ENCODE measurements at places on chromosomes 13 and 19.

DNA sequence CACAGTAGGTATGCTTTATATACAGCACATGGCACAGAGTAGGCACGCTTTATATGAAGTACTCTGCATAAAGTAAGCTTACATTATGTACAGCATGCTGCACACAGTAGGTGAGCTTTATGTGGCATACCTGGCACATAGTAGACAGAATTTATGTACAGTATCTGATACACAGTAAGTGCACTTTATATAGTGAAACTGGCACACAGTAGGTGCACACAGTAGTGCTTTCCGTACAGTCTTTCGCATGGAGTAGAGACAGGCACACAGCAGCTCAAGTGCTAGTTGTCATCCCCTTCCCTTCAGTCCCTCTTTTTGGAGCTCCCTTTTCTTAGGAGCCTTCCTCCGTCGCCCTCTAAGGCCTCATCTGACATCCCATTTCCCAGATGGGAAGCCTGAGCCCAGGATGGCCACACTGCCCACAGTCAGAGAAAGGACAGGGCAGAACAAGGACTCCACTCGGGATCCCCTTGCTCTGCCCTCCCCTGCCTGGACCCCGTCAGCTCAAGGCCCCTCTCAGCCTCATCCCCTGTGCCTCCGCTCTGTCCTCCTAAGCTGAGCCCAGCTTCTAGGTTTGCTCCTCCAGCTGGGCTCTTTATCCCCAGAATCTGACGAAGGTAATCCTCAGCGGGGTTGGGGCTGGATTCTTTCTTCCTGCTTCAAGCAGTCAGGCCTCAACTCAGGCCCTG, 852 bp upstream of the CYP4F12 start:
- DNase-seq, result no peak

DNA sequence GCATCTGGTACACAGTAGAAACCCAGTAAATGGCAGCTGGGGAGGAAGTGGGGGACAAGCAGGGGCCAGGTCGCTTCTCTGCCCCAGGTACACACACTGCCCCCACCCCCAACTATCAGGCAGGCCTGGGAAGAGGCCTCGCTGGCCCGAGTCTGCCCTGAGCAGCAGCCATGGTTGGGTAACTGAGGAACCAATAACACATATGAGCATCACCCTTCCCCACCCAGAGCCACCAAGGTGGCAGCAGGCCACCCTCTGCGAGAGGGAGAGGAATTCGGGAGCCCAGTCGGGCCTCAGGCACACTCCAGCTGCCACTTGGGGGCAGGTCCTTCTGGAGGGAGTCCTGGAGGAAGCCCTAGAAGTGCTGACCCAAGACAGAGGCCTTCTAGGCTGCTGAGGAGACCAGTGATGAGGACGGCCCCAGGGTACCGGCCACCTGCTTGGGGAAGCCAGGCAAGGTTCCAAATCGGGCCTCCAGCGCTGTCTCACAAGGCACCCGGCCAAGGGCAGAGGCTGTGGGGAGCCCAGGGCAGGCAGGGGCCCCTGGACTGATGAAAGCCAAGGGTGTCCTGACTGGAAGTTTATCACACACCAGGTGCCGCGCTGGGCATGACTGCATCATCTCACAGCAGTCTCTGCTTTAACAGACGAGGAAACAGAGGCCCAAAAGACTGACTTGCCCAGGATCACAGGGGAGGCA, 14.0 kb upstream of the KPTN start:
- no peak for DNase-seq

GRCh38 chr19:1411255-1412191, 4.1 kb downstream of the DAZAP1 start:
- no peak for DNase-seq

DNA sequence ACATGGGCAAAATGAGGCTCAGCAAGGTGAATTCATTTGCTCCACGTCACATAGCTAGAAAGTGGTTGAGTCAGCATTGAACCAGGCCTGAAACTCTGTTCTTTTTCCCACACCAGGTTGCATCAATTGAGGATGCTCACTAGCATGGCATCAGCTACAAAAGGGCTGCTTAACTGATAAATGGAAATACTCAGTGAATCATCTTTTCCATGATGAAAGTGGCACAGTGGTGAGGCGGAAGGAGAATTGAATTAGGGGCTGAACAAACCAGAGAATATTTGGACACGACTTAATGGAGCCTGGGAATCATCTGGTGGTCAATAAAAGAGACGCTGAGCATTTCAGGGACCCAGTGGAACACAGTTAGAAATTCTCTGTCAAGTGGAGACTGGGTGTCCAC, 320.1 kb upstream of the MAB21L1 start:
- DNase-seq, result no peak

DNA sequence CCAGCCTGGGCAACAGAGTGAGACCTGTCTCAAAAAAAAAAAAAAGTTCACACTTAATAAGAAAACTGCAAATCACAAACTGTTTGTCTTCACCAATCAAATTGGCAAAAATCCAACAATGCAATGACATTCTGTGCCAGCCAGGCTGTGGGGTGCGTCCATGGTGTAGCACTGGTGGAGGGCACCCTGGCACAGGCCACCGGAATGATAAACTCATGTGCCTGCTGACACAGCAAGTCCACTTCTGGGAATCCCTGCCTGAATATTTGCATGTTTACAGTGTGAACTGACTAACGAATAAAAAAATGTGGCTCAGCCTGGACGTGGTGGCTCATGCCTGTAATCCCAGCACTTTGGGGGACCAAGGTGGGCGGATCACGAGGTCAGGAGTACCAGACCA, 1.6 kb upstream of the LRRC25 start:
- DNase-seq, result no peak

DNA sequence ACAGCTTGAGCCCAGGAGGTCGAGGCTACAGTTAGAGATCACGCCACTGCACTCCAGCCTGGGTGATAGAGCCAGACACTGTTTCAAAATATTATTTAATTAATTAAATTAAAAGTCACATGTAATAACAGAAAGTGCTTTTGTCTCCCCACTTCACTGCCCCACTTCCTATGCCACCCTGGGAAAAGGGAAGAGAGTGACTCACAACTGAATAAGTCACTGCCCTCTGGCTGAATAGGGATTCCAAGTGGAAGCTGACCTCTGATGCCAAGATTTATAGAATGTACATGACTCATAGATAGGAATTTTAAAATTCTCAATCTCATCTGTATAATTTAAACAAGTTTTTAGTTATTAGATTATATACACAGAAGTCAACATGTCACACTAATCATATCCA, 22.2 kb upstream of the ERVV-1 start:
- no peak for DNase-seq

GRCh38 chr19:34126966-34127365, 45.3 kb upstream of the LSM14A start:
- no peak for DNase-seq

GRCh38 chr13:93235258-93236015, 8.8 kb downstream of the GPC6 start:
- no peak for DNase-seq

- no peak for DNase-seq
Observed at GRCh38 chr13:87122551-87122950, 548.6 kb upstream of the SLITRK5 start.

DNA sequence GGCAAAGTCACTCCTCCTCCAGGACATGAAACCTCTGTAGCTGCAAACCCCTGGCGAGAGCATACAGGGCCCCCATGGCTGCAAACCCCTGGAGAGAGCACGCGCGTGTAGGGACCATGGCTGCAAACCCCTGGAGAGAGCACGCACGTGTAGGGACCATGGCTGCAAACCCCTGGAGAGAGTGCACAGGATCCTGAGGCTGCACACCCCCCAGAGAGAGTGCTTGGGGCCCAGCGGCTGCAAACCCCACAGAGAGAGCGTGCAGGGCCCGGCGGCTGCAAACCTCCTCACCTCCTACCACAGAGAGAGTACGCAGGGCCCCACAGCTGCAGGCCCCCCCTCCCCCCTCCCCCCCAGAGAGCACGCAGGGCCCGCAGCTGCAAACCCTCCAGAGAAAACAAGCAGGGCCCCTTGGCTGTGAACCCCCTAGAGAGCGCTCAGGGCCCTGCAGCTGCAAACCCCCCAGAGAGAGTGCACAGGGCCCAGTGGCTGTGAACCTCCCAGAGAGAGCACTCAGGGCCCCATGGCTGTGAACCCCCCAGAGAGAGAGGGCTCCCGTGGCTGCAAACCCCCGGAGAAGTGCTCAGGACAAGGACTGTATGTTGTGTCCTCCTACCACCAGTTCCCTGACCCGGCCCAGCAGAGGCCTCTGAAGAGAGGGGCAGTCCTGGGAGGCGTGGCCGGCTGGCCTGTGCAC, 7.3 kb downstream of the ADPRHL1 start:
- DNase-seq, result no peak

DNA sequence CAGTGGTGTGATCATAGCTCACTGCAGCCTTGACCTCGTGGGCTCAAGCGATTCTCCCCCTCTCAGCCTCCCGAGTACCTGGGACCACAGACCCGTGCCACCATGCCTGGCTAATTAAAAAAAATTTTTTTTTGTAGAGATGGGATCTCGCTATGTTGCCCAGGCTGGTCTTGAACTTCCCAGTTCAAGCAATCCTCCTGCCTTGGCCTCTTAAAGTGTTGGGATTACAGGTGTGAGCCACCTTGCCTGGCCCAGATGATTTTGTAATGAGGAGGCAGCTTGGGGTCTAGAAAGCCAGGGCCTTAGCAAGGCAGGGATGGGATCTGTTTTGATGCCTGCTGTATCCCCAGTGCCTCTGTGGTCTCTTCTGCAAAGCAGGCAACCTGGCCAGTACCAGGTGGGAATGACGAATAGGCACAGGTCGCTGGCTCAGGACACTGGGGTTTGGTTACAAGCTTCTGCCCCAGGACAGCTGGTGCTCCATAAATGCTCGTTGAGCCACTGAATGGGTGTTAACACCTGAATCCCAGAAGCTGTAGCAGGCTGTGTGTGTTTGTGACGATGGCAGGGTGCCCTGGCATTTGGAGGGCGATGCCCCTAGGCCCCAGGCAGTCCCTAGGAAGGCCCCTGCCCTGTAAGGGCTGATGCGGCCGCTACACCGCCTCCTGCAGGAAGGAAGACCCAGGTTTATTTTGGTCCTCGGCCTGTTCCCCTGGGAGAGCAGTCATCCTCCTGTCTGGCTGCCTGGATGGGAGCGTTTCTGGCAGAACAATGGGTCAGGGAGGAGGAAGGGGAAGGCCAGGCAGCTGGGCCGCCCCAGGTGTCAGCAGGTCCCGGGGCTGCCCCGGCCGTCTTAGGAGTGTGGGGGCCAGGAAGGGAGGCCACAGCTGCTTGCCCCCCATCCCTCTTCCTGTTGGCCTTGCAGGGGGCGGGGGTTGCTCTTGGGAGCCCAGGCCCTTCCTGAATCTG, 8.6 kb downstream of the TNFAIP8L1 start:
- no peak for DNase-seq

- no peak for DNase-seq
Observed at GRCh38 chr13:47397739-47398138, 500.9 kb upstream of the HTR2A start.

- no peak for DNase-seq
Observed at GRCh38 chr19:14198384-14199376, 7.3 kb downstream of the ADGRL1 start.

DNA sequence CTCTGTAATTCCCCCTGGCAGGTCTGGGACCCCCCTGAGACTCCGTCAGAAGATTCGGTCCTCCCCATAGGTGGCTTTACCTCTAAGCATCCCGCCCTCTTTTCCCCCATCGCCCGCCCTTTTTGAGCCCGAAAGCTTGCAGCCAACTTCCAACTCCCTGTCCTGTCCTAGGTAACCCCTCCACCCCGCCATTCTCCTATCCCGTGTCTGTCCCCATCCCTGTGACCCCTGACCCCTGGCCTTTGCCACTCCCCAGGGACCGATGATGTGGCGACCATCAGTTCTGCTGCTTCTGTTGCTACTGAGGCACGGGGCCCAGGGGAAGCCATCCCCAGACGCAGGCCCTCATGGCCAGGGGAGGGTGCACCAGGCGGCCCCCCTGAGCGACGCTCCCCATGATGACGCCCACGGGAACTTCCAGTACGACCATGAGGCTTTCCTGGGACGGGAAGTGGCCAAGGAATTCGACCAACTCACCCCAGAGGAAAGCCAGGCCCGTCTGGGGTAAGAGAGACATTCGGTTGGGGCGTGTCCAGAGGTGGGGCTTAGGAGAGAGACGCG, 488 bp downstream of the RCN3 start:
- no peak for DNase-seq

DNA sequence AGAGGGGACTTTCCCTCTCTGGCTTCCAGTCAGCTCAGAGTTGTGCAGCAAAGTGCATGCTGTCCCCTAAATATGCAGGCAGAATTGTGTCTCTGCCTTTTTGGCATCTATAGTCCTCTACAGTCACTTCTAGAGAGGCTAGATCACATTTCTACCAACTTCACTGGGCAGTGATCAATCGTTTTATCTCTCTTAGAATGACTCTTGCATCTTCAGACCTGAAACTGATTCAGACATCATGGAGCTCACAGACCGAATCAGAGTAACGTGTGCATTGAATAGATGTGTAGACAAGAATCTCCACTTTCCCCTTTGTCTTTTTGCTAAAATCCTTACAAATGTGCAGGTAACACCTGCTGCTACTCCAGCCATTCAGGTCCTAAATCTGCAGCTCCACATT, 6.2 kb downstream of the ZNF253 start:
- DNase-seq, result no peak

- DNase-seq, result no peak
Observed at GRCh38 chr13:38819053-38819452, 132.2 kb downstream of the FREM2 start.

DNA sequence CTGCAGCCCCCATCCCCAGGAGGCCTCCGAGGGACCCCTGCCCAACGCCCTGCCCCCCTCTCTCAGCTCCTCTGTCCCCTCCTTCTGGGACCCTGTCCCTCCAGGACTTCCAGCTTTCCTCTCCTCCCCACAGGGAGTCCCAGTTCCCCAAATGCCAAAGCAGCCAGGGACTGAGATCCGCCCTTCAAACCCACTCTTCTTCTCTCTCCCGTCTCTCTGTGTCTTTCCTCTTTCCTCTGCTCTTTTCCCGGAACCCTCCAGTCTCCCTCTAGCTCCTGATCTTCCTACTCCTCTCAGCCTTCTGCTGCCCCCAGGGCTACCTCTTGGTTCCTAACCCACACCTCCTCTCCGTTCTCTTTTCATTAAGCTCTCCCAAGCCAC, 377 bp downstream of the CA11 start:
- no peak for DNase-seq

DNA sequence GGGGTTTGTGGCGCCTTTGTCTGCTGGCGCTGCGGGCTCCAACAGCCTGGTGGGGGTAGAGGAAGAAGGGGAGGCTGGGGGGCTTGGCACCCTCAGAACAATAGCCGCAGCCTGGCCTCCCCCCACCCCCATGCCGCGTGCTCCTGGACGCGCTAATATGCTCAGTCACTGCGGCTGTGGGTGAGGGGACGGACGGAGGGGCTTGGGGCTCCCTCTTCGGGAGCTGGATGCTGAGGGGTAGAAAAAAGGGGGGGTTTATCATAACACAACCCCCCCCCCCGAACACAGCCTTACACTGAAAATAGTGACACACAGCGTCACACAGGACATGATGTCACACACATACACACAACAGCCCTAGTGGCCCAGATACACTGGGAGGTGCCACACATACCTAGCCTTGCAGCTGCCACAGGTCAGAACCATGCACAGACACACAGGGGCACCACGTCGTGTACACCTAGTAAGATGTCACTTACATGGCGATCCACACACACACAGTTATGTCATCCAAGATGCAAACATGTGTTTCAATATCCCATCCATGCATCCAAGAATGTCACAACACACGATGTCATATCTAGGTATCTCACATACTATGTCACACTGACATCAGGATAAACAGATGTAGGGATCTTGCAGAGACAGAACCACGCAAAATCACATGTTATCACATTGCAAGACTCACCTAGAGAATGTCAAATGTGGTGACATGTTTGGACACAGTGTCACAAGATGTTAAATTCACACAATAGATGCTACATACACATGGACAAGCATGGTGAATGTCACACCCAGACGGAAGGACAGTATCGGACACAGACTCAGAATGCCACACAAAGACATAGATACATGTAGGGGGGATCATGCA, 806 bp downstream of the MAST1 start:
- DNase-seq, result no peak

Data from stimulated activated CD8-positive, alpha-beta memory T cell treated with anti-CD3 and anti-CD28 coated beads, Interleukin-15, amount 100 ng/mL, for 4 hours (primary cell).